NCI-H774 (cell line): ENCODE measurements at places on chromosomes 1 and 21.

DNA sequence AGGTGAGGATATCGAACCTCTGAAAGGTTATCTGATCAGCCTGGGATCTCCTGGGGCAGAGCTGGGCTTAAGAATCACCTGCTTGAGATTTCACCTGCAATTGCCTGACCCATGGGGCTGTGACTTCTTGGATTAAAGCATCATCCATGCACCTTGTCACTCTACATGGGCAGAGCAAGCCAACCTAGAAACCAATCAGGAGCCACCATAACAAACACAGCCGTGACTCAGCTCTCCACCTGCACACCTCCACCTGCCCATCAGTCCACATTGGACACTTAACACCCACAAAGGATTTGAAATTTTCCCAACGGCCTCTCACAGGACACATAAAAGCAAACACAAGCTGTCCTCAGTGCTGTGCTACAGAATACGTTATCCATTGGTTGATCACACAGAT lies 35.1 kb upstream of the ETS2 start:
- DNase-seq: peak; percentile 77

DNA sequence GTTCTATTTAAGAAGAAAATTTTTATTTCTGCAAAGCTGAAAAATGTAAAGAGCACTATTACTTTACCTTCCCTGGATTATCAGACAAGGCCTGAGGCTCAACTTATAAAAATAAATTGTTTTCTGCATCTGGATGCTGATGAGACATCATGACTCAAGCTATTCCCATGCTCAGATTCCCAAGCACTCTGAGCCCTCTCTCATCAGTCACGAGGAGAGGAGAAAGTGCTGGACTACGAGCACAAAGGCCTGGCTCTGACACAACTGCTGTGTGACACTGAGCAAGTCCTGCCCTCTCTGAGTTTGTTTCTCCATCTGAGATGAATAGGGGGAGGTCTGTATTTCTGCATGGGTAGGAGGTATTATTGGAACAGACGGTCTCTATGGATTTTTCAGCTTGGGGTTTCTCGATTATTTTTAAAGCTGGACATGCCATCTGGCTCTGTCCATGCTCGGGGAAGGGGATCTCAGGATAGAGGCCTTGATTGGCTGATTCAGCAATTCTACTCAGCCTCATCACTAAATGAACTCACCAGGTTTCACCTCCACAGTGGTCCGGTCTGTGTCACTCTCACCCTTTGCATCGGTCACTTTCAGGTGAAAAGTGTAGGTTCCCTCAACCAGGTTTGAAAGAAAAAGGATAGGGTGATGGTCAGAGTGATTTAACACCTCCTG lies 107.7 kb downstream of the KIAA0319L start:
- no peak for DNase-seq

GRCh38 chr1:52008071-52008809 lies 17.7 kb upstream of the RAB3B start:
- DNase-seq: no peak

DNA sequence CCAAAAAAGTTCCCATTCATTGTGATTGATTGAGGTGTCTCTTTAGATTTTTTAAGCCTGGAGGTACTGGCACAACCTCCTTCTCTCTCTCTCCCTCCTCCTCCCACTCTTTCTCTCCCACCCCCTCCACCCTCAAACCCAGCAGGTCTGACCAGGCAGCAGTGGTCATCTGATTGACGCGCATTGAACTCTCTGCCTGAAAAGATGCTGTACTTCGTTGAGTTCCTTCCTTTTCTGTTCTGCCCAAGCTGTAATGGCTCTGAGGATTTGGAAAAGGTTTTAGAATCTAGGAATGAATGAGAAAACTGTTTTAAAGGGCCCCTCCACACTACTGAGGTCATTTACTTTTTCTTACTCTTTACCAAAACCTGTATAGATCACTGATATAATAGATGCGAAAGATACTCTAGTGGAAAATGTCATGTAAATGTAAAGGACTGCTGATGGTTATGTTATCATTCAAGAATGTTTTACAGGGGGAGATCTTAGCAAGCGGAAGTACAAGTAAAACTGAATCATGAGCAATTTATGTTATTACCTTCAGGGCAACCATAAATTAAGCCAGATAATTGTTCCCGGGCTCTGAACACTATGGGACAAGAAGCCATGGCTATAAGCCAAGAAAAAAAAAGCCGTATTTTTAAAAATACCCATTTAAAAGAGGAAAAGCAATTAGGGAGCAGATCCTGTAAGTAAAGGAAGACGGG lies 25.2 kb upstream of the DYRK1A start:
- no peak for DNase-seq

DNA sequence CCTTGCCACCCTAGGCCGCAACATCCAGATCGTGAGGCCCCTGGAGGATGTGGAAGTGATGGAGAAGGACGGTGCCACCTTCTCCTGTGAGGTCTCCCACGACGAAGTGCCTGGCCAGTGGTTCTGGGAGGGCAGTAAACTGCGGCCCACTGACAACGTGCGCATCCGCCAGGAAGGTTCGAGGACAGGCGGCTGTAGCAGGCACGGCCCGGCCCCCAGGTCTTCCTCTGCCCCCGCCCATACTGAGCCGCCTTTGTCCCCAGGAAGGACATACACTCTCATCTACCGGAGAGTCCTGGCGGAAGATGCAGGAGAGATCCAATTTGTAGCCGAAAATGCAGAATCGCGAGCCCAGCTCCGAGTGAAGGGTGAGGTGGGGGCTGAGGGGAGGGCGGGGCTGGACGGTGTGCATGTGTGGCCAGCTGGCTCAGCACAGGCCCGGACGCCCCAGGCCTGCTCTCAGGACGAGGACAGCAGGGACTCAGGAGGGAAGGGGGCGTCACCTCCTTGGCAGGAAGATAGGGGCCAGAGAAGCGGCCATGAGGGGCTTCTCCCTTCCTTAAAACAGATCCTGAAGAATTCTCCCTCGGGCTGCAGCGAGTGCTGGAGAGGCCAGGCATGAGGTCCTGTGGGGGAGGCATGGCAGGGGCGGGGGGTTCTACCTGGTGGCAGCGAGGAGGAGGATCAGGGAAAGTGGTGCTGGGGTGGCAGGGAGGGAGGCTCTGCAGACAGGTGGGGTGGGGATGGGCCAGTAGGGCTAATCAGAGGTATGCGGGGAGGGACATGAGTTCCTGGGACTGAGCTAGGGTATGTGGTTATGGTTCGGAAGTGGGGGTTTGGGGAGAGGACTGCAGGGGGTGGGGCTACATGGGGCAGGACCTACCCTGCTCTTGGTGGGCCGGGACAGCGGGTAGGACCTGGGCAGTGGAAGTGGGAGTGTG lies 69.9 kb downstream of the OBSCN start:
- DNase-seq: no peak

- no peak for DNase-seq
These were observed 52.7 kb downstream of the PKN2 start for GRCh38 chr1:88736633-88737248.

DNA sequence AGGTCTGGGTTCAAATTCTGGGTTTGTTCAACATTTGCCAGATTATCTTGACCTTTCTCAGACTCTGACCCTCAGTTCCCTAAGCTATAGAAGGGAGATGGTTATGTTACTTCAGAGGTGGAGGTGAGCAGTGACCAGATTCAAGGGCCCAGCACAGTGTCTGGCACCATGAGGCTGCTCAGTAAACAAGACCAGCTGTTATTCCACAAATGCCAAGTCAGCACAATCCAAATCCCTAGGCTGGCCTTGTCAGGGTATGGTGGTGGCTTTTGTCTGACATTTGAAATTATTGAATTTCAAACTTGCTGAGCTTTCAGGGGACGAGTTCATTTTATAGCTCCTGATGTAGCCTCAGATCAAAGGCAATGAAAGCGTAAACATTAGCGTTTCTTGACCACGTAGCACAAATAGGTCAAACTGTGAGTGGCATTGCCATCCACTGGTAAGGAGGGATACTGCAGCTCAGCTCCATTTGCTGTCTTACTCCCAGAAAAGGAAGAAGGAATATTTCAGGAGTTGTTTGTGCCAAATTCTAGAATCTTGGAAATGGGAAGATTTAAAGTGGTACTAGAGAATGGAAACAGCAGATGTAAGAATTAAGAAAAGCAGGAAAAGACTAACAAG lies 94.3 kb upstream of the EDN2 start:
- DNase-seq: no peak
